ENCODE measurements at places on chromosomes 3 and 15.

DNA sequence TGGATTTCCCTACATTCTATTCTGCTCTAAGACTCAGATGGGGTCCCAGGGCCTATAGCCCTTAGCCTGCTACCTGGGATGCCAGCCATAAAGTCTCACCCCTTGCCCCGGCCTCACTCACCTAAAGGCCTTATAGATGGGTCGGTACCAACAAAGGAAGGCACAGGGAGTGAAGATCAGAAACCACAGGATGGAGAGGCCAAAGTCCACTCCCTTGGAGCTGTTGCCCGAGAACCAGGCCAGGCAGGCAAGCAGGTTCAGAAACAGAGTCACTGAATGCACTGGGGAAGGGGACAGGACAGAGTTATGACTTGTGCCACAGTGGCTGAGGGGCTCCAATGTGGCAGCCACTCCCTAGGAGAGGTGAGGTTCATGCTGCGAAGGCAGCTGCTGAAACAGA, 7.4 kb upstream of the ULK3 start:
- no peak for DNase-seq

DNA sequence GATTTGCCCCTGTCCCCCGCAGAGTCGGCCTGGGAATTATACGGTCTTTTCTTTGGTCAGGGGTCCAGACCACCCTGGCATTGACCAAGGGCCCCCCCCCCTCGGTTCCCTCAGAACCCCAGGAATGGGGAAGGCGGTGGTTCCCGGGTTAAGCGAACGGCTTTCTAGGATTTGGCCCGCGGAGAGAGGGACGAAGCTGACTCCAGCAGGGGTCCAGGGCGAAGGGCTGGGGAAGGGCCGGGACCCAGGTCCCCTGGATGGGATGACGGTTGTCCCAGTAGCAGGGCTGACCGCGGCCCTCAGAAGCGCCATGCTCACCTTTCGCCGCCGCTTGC, 274 bp downstream of the RRP9 start:
- no peak for DNase-seq

DNA sequence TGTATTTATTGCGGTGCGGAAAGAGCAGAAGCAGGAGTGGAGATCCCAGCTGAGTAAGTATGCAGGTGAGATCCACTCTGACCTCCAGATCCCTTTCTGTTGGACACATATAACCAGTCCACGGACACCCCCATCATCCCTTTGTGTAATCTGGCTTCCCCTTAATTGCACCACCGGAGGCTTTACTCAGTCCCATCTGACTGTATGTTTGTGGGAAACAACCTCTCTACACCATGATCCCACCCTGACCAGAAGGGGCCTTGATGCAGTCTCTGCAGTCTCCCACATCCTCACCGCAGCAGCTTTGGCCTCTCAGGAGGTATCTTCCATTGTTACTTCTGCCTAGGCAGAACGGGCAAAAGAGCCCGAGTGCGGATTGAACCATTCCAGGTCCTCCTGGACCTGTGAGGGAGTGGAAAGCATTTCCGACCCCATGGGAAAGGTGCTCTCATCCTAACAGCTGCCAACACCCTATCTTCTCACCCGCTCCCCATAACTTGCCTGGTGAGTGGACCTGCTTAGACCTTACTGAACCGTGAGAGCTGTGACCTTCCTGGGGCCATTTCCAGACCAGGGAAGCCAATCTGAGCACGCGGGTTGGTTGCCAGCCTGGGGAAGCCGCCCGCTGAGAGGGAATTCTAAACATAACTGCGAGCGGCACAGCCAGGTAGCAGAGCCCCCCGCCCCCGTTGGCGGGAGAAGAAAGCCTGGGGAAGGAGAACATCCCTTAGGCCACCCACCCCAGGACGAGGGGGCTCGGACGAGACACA, 1.1 kb downstream of the SLCO2A1 start:
- DNase-seq, result no peak

DNA sequence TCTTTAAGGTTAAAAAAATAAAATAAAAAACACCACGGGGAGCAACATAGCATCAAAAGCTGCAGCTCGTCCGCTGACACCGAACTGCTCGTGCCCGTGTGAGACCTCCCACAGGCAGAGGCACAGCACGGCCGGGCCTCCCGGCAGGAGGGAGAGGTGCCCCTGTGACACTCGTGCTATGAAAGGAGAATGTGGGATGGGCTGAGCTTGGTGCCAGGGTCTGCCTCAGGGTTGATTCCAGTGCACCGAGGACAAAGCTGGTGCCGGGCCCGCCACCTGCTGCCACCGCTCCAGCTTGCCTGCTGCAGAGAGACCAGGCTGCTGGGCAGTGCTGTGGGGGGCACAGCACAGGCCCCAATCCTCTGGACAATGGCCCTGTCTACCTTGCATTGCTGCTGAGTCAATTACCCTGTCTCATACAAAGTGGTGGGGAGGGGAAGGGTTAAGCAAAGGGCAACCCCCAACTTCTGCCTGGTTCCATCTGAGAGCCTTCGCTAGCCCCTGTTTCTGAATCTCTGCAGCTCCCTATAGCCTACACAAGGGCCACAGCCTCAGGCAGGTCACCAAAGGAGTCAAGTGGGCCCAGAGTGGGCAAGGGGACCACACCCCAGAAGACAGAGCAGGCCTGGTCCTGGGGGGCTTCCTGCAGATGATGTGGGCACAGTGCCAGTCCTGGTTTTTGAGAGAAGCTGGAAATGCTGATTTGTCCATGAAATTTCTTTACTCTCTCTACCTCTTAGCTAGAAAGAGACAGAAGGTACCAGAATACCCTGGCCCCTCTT, 74.0 kb upstream of the SNRPA1 start:
- no peak for DNase-seq

DNA sequence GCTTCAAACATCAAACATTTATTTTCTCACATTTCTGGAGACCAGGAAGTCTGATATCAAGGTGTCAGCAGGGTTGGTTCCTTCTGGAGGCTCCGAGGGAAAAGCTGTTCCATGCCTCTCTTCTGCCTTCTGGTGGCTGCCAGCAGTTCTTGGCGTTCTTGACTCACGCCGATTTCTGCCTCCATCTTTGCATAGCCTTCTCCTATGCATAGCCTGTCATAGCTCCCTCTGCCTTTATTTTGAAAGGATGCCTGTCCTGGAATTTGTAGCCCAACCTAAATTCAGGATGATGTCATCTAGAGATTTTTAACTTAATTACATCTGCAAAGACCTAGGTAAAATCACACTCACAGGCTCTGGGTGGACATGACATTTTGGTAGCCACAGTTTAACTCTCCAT, 70.4 kb downstream of the RGMA start:
- no peak for DNase-seq

GRCh38 chr3:123244128-123244527, 42.4 kb downstream of the SEC22A start:
- no peak for DNase-seq

- no peak for DNase-seq
Measured at GRCh38 chr3:83934192-83935021, 1024.4 kb upstream of the CADM2 start.

All from GOT3 (cell line).